Stimulated activated CD4-positive, alpha-beta T cell treated with anti-CD3 and anti-CD28 coated beads, Interleukin-15, amount 100 ng/mL, for 24 hours (primary cell): ENCODE measurements at places on chromosomes 4 and X.

GRCh38 chrX:15413101-15413500 is 28.9 kb upstream of the VEGFD start:
- DNase-seq: no peak

- DNase-seq: no peak
These were observed 87.5 kb upstream of the ZFP42 start for GRCh38 chr4:187908079-187908561.

DNA sequence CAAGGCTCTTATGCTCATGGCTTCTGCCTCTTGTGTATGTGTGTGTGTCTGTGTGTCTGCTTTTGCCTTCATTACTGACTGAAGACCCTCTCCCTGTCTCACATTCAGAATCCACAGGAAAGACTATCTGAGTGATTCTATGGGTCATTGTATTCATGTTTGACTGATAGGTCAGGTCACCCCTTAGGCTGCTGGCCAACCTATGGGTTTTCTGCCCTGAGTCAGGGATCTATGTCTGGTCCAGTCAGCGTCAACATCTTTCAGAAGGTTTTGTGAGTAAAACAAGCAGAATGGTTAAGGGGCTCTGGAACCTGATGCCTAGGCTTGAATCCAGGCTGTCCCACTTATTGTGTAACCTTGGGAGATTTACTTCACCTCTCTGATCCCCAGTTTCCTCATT is 30.5 kb downstream of the NHSL2 start:
- DNase-seq: no peak

DNA sequence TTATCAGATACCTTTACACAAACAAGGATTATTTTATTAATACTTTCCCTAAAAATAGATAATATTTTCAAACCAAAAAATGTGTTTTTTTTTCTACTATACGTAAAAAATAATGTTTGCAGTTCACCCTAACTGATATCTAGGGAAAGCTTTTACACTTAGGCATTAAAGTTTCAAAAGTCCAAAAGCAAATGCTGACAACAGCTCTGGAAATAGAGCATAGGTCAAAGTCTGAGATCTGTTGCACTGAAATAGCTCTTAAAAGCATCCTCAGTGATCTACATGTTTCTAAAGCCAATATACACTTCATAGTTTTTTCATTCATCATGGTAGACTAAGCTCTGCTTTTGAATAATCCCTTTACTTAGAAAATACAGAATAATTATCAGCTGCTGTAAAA is 222.8 kb downstream of the TRAM1L1 start:
- no peak for DNase-seq

GRCh38 chrX:121851033-121851432 is 803.6 kb downstream of the GLUD2 start:
- DNase-seq: no peak

GRCh38 chr4:127997534-127998388 is 32.6 kb downstream of the ABHD18 start:
- peak; percentile 39 for DNase-seq

- no peak for DNase-seq
These were observed 8.9 kb downstream of the POLA1 start for GRCh38 chrX:24702362-24703184.

- no peak for DNase-seq
These were observed 30.5 kb downstream of the CXCL8 start for GRCh38 chr4:73770917-73771316.

- DNase-seq: no peak
These were observed 562.2 kb downstream of the ACTRT1 start for GRCh38 chrX:127490000-127490399.

GRCh38 chr4:184675018-184675417 is 25.5 kb downstream of the PRIMPOL start:
- no peak for DNase-seq
